Motor neuron (in vitro differentiated cells): ENCODE measurements at places on chromosomes 5 and 9. TPM values are rescaled to one million over a fixed set of nuclear protein-coding genes. Genes with fewer than 3 reads are reported as not detected.

PCDHB9 gene
- 0.83 and 1.3 TPM in 2 replicates for total RNA-seq

CA9 gene
- 0.60 TPM in 1 of 2 replicates, not detected in the other for total RNA-seq

SLC25A48 gene
- total RNA-seq = 0.64 and 0.67 TPM in 2 replicates

SLC23A1 gene
- 1.9 and 2.5 TPM in 2 replicates for total RNA-seq

CARTPT gene
- not detected in 2 replicates for total RNA-seq
